ENCODE measurements at places on chromosomes 3 and 15. TPM values are rescaled to one million over a fixed set of nuclear protein-coding genes. Genes with fewer than 3 reads are reported as not detected.

- peak; percentile 19 for DNase-seq
These were observed 14.1 kb downstream of the IL17RD start for GRCh38 chr3:57151021-57151449.

PCOLCE2 gene
- not detected for total RNA-seq

GRCh38 chr3:44981751-44982150 is 5.7 kb downstream of the EXOSC7 start:
- DNase-seq = no peak

TMOD3 gene
- total RNA-seq = 16.1 TPM

- DNase-seq = no peak
These were observed 130.6 kb downstream of the STAG1 start for GRCh38 chr3:136621628-136622027.

DNA sequence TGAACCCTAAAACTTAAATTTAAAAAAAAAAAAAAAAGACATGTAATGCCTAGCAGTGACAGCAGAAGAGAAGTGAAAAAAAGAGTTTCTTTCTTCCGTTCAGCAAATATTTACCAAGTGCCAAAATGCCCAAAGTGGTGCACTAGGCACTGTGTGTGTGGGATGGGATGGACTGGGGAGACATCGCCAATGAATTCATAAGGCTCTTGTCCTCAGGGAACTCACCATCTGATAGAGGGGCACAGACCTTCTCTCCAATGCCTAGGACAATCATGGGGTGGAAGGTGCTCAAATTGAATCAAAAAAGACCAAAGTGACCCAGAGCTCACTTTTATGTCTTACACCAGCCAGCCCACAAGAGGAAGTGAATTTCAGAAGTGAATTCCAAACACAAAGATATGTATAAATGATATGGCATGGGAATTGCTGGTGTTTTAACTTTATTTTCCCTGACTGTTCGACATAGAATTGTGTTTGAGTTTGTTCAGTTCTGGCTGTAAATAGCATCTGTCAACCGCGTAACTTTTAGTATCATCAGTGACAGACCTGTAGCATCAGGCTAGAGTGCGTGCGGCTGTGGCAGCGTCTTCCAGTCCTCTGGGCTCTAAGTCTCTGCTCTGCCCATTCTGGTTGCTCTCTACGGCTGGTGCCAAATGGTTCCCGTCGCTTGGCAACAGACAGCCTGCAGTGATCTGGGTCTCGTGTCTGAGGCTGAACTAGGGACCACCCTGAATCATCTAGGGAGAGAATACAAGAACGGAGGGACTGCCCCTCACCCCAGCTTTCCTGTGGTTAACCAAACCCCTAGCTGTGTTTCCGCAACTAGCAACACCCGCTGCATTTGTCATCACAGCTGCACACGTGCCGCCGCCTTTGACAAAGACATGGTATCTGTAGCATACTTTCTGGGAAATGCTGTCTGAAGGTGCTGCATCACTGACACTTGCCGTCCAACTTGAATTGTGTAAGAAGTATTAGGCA is 154.0 kb upstream of the THBS1 start:
- DNase-seq = peak; percentile 99

GRCh38 chr3:133535971-133536881 is 37.3 kb upstream of the CDV3 start:
- peak; percentile 37 for DNase-seq

DNA sequence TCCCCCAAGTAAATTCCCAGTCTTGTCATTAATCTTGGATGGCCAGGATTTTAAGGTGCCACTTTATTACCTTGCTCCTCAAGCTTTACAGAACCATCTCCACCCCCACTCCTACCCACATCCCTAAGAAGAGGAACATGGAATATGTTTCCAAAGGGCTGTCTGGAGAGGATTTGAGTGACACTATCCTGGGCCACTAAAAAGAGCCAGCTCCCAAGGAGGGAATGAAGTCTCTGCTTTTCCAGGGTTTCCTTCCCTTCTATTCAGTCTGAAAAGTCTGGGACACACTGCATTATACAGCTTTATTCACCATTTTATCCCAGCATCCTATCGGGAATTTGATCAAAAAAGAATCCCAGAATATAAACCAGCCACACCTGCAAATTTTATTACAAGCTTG is 35.6 kb upstream of the MECOM start:
- DNase-seq = no peak

DNA sequence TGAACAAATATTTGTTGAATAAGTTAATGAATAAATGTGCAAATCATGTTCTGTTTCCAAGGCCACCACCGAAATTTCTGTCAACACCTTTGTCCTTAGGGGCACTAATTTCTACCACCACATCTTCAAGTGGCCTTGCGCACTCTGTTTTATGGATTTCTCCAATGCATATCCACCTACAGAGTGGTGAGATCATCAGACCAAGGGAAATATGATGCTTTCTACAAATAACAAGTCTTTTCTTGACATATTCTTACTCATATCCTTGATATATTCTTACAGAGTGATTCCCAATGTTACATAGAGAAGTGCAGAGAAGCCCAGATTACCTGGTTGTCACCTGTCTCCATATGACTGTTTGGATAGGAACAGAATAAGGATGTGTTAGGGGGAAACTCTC is 36.1 kb upstream of the TMCO5A start:
- no peak for DNase-seq

GRCh38 chr15:36807134-36807764 is 227.8 kb downstream of the CDIN1 start:
- DNase-seq = no peak

Data from myocyte (in vitro differentiated cells).